CD4-positive, alpha-beta T cell treated with Interleukin-17A for 4 hours (primary cell): ENCODE measurements at places on chromosomes 2 and 18.

GRCh38 chr18:29648891-29649290 is 1393.7 kb downstream of the DSC3 start:
- no peak for DNase-seq

- no peak for DNase-seq
Measured at GRCh38 chr2:226030369-226030768, 630.9 kb downstream of the NYAP2 start.

GRCh38 chr2:18483896-18484295 is 76.6 kb downstream of the RDH14 start:
- no peak for DNase-seq

DNA sequence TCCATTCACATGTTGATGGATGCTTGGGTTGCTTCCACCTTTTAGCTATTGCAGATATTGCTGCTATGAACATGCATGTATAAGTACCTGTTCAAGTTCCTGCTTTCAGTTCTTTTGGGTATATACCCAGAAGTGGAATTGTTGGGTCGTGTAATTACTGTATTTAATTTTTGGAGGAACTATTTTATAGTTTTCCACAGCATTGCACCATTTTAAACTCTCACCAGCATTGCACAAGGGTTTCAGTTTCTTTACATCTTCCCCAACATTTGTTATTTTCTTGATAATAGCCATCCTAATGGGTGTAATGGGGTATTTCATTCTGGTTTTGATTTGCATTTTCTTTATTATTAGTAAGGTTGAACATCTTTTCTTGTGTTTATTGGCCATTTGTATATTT is 16.0 kb downstream of the ACTR3 start:
- DNase-seq: no peak
